GM18507 (cell line): ENCODE measurements at places on chromosomes 7 and 10.

DNA sequence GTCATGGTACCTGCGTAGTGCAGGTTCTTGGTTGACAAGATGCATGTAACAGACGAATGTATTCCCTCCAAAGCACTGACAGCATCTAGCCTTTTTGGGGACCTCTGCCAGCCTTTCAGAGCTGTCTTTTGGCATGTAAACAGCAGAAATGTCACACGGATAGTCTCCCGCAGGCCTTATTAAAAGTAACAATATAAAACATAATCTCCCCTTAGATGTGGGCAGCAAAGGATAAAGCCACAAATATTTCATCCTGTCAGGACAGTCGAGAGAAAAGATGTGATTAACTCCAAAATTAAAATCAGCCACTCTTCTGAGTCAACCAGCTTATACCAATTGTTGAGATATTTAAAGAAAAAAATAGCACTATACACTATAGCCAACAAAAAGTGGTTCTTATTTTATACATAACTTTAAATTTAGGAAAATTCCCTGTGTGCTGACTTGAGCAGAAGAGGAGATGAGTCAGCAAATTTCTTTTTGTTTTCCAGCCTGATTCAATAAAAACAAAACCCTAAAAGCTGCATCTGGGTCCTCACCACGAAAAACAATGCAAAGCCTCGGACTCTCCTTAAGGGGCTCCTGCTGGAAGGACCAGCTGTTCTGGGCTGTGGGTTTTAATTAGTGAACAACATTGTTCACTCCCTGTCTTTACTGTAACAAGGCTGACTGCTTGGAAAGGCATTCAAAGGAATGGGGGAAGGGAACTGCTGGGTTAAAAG is 240.2 kb downstream of the ADAM12 start:
- DNase-seq, result no peak

DNA sequence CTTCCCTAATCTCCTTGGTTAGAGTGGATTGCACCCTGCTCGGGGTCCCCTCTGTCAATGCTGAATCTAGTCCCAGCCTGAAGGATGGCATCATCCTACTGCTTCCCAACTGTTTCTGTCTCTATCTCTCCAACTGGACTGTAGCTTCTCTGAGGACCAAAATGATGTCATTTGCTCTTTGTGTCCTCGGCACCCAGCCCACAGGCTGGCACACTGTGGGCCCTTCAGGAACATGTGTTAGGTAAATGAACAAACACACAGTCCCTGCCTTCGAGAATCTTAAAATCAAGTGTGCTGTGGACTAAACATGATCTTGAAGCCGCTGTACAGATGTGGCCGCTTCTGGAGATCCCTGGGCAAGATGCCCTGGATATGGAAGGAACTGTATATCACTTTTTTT is 5.0 kb upstream of the CDH23 start:
- no peak for DNase-seq

GRCh38 chr10:103752680-103753248 is 102.6 kb downstream of the SH3PXD2A start:
- no peak for DNase-seq

DNA sequence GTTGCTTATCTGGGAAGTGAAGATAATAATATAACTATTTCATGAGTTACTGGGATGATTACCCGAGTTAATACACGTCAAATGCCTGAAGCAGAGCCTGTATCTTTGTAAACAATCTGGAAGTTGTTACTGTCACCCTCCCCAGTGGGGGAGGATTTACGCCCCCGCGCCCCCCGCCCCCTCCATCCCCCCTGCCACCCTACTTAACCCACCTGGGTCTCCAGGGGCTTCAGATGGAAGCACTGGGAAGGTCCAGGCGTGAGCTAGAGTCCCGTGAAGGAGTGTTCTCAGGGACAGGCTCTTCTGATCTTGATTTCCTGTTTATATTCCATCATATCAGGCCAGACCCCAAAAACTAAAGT is 691 bp upstream of the PPA1 start:
- DNase-seq, result no peak
